Caco-2 (cell line): ENCODE measurements at places on chromosomes 2 and 18. TPM values are rescaled to one million over a fixed set of nuclear protein-coding genes. Genes with fewer than 3 reads are reported as not detected.

- H3K27ac ChIP-seq, result no peak overlapping the region
- peaks cover 15% of the 10 kb centered on the region for H3K4me1 ChIP-seq
- H3K36me3 ChIP-seq, result no peaks in the 10 kb centered on the region
- no peaks in the 10 kb centered on the region for H3K27me3 ChIP-seq
- DNase-seq, result no peak
These were observed 2.9 kb upstream of the ARPC2 start for GRCh38 chr2:218214116-218214515.

GRCh38 chr2:177900082-177900481 lies 172.5 kb downstream of the PDE11A start:
- H3K36me3 ChIP-seq, result no peaks in the 10 kb centered on the region
- no peak for DNase-seq
- H3K27ac ChIP-seq, result no peak overlapping the region
- no peaks in the 10 kb centered on the region for H3K27me3 ChIP-seq
- no peak overlapping the region for H3K4me3 ChIP-seq

Gene GAREM1
- 0.50 and 0.51 TPM in 2 replicates for total RNA-seq

Gene MC2R
- total RNA-seq, result not detected in 2 replicates

Gene CPO
- total RNA-seq, result not detected in 2 replicates
